ENCODE measurements at places on chromosomes 11 and 22. TPM values are rescaled to one million over a fixed set of nuclear protein-coding genes. Genes with fewer than 3 reads are reported as not detected.

GRCh38 chr11:107018902-107019493 is 722 bp upstream of the GUCY1A2 start:
- no peak overlapping the region for H3K27ac ChIP-seq
- H3K4me1 ChIP-seq: peaks cover 3% of the 10 kb centered on the region
- DNase-seq: peak; percentile 65
- H3K36me3 ChIP-seq: no peaks in the 10 kb centered on the region

- no peak for DNase-seq
- no peaks in the 10 kb centered on the region for H3K27me3 ChIP-seq
- no peaks in the 10 kb centered on the region for H3K4me1 ChIP-seq
- H3K4me3 ChIP-seq: no peak overlapping the region
- H3K27ac ChIP-seq: no peak overlapping the region
Observed at GRCh38 chr11:90250970-90251369, 28.1 kb upstream of the CHORDC1 start.

- no peaks in the 10 kb centered on the region for H3K27me3 ChIP-seq
- no peak for DNase-seq
- no peaks in the 10 kb centered on the region for H3K4me1 ChIP-seq
- H3K4me3 ChIP-seq: no peak overlapping the region
Observed at GRCh38 chr11:87255589-87255988, 217.9 kb downstream of the TMEM135 start.

- peak; percentile 2 for DNase-seq
- H3K27ac ChIP-seq: no peak overlapping the region
- no peaks in the 10 kb centered on the region for H3K36me3 ChIP-seq
Observed at GRCh38 chr11:1117992-1118391, 39.8 kb upstream of the MUC5AC start.

DNA sequence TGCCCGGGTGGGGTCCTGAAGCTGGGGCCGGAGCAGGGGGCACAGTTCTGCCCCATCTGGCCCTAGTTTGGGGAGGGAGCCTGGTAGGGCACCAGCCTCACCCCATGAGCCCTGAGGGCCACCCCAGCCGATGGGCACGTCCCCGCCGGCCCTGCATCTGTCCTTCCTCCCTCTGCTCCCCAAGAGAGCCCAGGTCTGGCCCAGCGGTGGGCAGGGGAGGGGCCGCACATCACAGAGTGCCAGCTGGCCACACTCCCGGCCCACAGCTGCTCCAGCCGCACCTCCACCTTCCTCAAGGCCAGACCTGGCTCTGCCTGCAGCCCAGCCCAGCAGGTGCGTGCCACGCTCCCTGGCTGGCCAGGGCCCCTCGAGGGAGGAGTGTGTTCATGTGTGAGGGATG is 21.6 kb downstream of the BRSK2 start:
- no peaks in the 10 kb centered on the region for H3K4me1 ChIP-seq
- H3K4me3 ChIP-seq: no peak overlapping the region
- DNase-seq: no peak
- no peaks in the 10 kb centered on the region for H3K36me3 ChIP-seq
- H3K27me3 ChIP-seq: no peaks in the 10 kb centered on the region

GRCh38 chr11:9861860-9862725 is 198.2 kb downstream of the SWAP70 start:
- no peaks in the 10 kb centered on the region for H3K27me3 ChIP-seq
- DNase-seq: peak; percentile 55
- H3K27ac ChIP-seq: no peak overlapping the region
- H3K36me3 ChIP-seq: no peaks in the 10 kb centered on the region
- H3K4me3 ChIP-seq: no peak overlapping the region

- no peaks in the 10 kb centered on the region for H3K4me1 ChIP-seq
- no peak overlapping the region for H3K4me3 ChIP-seq
- H3K36me3 ChIP-seq: no peaks in the 10 kb centered on the region
Observed at GRCh38 chr11:6371825-6372224, 18.4 kb upstream of the SMPD1 start.

DNA sequence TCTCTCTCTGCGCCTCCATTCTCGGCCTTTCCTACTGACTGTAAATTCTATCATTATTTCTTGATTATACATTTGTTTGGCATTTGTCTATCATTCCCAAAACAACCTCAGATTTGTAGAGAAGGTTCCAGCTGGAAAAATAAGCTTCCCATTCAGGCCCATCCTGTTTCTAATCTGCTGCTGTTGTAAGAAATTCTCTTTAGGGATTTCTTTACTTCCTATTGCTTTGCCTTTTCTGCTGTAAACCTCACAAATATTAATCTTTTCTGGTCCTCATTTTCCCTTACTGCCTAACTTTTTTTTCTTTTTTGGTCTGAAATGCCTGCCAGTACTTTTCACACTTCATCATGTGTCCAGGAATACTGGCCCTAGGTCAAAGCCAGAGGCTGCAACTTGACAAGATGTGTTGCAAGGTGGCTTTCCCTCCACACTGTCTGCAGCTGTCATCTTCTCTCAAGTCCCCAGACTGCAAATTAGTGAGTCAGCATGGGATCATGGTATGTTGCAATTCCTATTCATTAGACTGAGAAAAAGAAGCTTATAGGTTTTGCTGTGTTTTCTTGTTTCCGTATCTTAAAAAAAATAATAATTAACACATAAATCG is 858.7 kb upstream of the CHORDC1 start:
- H3K4me3 ChIP-seq: no peak overlapping the region
- no peaks in the 10 kb centered on the region for H3K4me1 ChIP-seq
- no peak for DNase-seq
- no peak overlapping the region for H3K27ac ChIP-seq

DNA sequence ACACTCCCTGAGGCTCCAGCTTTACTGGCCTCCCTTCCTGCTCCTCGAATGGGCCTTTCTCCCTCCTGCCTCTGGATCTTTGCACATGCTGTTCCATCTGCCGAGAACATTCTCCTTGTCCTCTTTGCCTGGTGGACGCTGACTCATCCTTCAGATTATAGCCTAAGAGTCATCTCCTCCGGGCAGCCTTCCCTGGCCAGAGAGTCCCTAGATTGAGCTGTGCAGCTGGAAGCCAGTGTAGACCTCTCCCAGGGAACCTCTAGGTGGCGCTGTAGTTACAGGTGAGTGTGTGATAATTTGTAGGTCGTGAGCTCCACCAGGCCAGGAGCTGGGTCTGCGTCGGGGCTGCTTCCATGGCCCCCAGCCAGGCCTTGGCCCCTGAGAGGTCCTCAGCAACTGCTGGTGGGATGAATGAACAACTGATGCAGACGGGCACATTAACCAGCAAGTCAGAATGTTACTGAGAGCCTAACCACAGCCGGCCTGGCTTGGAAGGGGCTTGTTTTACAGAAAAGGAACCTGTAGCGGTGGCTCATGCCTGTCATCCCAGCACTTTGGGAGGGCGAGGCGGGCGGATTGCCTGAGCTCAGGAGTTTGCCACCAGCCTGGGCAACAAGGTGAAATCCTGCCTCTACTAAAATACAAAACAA is 8.7 kb downstream of the PNPLA5 start:
- no peak overlapping the region for H3K27ac ChIP-seq
- no peaks in the 10 kb centered on the region for H3K36me3 ChIP-seq
- H3K4me3 ChIP-seq: no peak overlapping the region
- peaks cover 4% of the 10 kb centered on the region for H3K4me1 ChIP-seq

DNA sequence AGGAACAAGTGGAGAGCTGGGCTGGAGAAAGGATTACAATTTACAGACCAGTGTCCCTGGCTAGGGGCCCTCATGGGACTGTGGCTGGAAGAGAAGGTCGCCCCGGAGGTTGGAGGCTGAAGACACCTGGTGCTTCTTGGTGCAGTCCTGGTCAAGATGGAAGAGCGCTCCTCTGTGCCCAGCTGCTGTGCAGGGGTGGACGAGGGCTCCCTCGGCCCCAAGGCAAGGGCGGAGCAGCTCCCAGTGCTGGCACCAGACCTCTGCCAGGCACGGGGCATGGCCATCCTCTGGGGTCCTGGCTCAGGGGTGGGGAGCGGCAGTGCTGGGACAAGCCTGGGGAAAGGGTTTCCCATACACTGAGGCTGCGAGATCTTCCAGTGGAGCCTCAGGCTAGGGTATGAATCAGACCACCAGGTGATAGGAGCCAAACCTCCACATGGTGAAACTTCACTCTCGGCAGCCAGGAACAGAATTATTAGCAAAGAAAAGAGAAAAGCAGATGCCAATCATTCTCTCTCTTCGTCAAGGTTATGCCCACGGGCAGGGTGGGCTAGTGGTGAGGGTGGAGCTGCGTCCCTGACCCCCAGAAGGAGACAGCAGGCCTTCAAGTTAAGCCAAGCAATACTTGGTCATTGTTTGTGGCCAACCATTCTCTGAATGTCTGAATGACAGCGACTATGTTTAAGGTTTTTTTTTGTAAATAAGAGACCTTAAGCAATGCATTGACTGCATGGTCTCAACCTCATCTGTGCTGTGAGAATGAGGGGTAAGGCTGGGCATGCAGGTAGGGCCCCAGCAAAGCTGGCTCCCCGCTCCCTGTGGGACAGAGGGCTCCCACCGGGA is 32.1 kb downstream of the PPM1F start:
- no peak overlapping the region for H3K4me3 ChIP-seq
- no peaks in the 10 kb centered on the region for H3K36me3 ChIP-seq
- peaks cover 13% of the 10 kb centered on the region for H3K4me1 ChIP-seq
- no peak for DNase-seq

DNA sequence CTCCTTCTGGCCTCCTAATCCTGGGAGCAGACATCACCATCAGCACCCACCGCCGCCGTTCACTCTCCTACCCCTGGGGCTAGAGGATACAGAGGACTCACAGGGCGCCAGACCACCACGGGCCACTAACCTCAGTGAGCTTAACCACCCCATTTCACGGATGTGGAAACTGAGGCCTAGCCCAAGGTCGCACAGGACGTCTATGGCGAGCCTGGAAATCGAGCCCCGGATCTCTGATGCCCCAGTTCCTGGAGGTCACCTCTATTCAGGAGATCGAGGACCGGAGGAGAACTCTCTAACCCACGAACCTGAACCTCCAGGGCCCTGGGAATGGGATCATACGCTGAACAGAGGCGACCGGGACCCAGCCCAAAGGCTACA is 349 bp downstream of the TIMM10 start:
- H3K4me3 ChIP-seq: peak overlapping the region; percentile 63
- DNase-seq: no peak
- no peak overlapping the region for H3K27ac ChIP-seq
- peaks cover 4% of the 10 kb centered on the region for H3K4me1 ChIP-seq

GRCh38 chr11:6646071-6646470 is 9.5 kb downstream of the DCHS1 start:
- no peak overlapping the region for H3K4me3 ChIP-seq
- H3K4me1 ChIP-seq: peaks cover 17% of the 10 kb centered on the region
- no peaks in the 10 kb centered on the region for H3K27me3 ChIP-seq
- H3K36me3 ChIP-seq: no peaks in the 10 kb centered on the region

GRCh38 chr11:32231909-32232493 is 141.1 kb downstream of the RCN1 start:
- H3K4me1 ChIP-seq: no peaks in the 10 kb centered on the region
- H3K27me3 ChIP-seq: no peaks in the 10 kb centered on the region
- no peak for DNase-seq
- no peaks in the 10 kb centered on the region for H3K36me3 ChIP-seq
- H3K4me3 ChIP-seq: no peak overlapping the region

- no peaks in the 10 kb centered on the region for H3K27me3 ChIP-seq
- H3K27ac ChIP-seq: no peak overlapping the region
- no peaks in the 10 kb centered on the region for H3K4me1 ChIP-seq
- DNase-seq: no peak
- no peak overlapping the region for H3K4me3 ChIP-seq
- no peaks in the 10 kb centered on the region for H3K36me3 ChIP-seq
Observed at GRCh38 chr11:35040221-35040942, 98.6 kb upstream of the CD44 start.

DNA sequence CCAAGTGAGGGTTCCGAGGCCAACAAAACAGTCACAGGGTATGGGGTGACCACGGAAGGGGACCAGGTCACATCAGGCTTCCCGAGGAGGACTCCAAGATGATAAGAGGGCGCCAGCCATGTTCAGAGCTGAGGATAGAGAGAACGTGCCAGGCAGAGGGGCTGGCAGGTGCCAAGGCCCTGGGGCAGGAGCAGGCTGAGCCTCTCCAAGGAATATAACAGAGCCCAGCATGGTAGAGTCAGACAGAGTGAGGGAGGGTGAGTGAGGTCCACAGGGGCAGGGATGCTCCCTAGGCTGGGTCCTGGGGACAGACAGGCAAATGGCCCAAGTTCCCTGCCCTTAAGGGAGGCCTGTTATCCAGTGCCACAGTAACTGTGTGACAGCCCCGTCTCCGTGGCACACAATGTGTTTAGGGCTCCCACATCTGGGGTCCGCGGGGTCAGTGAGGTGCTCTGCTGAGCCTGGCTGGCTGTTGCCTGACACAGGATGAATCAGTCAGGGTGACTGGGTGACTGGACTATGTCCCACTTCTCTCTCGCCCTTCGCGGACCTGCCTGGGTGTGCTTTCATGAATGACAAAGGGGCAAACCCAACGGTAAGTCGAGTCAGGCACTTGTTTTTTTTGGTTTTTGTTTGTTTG is 105.3 kb downstream of the MPPED1 start:
- no peaks in the 10 kb centered on the region for H3K27me3 ChIP-seq
- no peak overlapping the region for H3K27ac ChIP-seq
- DNase-seq: no peak
- H3K36me3 ChIP-seq: no peaks in the 10 kb centered on the region

GRCh38 chr11:79897896-79898295 is 457.1 kb upstream of the TENM4 start:
- H3K4me1 ChIP-seq: no peaks in the 10 kb centered on the region
- no peaks in the 10 kb centered on the region for H3K27me3 ChIP-seq
- H3K27ac ChIP-seq: no peak overlapping the region
- no peaks in the 10 kb centered on the region for H3K36me3 ChIP-seq

- DNase-seq: no peak
- H3K36me3 ChIP-seq: no peaks in the 10 kb centered on the region
- H3K4me1 ChIP-seq: peaks cover 8% of the 10 kb centered on the region
- no peak overlapping the region for H3K4me3 ChIP-seq
- no peaks in the 10 kb centered on the region for H3K27me3 ChIP-seq
Observed at GRCh38 chr11:120517390-120517761, 5.8 kb downstream of the GRIK4 start.

DNA sequence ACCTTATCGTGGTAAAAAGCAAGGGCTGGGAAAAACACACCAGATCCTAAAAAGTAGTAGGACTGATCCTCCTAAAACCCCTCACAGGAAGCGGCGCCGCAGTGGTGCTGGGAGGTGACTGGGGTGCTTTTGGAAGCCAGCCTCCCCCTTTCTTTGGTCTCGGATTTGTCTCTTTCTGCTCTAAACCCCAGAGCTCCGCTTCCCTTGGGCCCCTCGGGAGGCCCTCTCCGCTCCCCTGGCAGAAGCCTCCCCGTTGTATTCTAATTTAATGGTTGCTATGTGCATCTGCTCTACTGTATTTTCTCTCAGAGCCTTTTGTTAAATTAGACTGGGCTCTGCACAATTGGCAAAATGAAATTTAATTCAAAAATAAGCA is 587.7 kb downstream of the OPCML start:
- H3K4me1 ChIP-seq: no peaks in the 10 kb centered on the region
- H3K36me3 ChIP-seq: no peaks in the 10 kb centered on the region
- DNase-seq: no peak
- H3K27ac ChIP-seq: no peak overlapping the region
- H3K4me3 ChIP-seq: no peak overlapping the region

Gene P2RY6
- 0.25 TPM for total RNA-seq

Gene SCGB1C1
- total RNA-seq: not detected

Gene PRODH
- 0.33 TPM for total RNA-seq

Gene BARX2
- 0.35 TPM for total RNA-seq

Gene OR10A5
- total RNA-seq: not detected
